PC-9 (cell line): ENCODE measurements at places on chromosomes 7 and 10. TPM values are rescaled to one million over a fixed set of nuclear protein-coding genes. Genes with fewer than 3 reads are reported as not detected.

The PON1 gene
- total RNA-seq: not detected in 2 replicates

The CCL24 gene
- total RNA-seq: not detected in 2 replicates

The ADCYAP1R1 gene
- total RNA-seq: not detected in 2 replicates

The MYOZ1 gene
- 0.22 and 0.75 TPM in 2 replicates for total RNA-seq

The SPDYE2 gene
- total RNA-seq: not detected in 2 replicates
